Adrenal gland (tissue), 19 donors: ENCODE measurements at places on chromosomes 2 and 18. TPM values are rescaled to one million over a fixed set of nuclear protein-coding genes. Genes with fewer than 3 reads are reported as not detected.

DNA sequence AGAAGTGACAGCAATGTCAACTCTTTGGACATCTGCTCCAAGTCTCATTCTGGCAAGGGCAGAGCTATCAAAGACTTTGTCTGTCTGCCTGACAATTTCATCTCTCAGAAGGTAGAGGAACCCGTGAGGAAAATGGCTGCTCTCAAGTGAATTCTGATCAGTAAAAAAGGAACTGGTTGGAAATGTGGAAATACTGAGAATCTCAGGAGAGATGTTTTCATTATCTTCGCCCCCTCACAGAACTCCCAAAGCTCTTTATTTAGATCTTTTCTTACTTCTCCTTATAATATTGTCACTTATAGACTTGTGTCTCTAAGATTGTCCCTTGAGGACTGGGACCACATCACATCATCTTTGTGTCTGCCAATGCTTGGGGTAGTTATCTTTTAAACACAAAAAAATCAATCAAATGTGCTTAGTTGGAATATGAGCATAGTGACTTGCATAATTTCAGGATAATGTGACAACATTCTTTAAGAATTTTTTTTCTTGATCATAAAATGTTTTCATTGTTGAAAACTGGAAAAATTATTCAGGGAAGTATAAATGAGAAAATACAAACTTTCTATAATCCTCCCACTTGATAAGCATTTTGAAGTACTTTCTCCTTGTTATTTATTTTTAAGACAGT is 68.2 kb upstream of the ITGB6 start:
- peak overlapping the region; percentile 50 for H3K27ac ChIP-seq
- peaks cover 4% of the 10 kb centered on the region for H3K36me3 ChIP-seq
- H3K27me3 ChIP-seq = no peaks in the 10 kb centered on the region

DNA sequence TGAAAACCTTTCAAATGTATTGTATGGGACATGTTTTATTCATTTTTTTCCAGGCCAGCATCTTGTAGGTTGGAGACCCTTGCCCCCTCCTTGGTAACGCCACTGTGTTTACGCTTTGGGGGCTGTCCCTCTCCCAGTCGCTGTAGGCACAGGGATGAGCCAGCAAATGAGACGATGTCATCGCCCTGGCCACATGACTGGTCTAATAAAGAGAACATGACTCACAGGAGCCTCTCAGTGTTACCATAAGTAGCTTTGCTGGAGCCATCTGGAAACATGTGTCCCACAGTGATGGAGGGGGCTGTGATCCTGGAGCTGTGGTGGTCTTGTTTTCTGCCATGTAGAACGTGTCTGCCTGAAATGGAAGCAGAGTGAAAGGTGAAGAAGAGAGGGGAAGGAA is 78.9 kb downstream of the CD8B2 start:
- no peaks in the 10 kb centered on the region for H3K27me3 ChIP-seq
- H3K4me3 ChIP-seq = no peak overlapping the region
- no peaks in the 10 kb centered on the region for H3K36me3 ChIP-seq
- H3K4me1 ChIP-seq = no peaks in the 10 kb centered on the region
- H3K27ac ChIP-seq = no peak overlapping the region

DNA sequence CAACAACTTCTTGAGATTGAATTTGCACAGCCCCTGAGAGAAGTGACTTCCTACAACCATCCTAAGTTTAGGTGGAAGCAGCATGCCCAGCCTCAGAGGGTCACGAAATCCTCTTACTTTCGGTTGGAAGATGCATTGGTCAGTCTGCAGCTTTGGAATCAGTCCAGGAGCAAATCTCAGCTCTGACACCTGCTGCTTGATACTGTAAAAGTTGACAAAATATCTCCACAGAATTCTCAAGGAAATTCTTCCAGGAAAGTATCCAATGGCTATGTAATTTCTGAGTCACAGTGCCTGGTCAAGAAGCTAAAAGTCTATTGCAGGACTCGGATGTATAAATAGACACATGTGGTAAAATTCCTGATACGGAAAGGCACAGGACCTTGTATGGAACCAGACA is 414.5 kb upstream of the GYPC start:
- no peaks in the 10 kb centered on the region for H3K36me3 ChIP-seq
- H3K4me3 ChIP-seq = no peak overlapping the region
- H3K27ac ChIP-seq = no peak overlapping the region

The POTEI gene
- total RNA-seq = not detected

DNA sequence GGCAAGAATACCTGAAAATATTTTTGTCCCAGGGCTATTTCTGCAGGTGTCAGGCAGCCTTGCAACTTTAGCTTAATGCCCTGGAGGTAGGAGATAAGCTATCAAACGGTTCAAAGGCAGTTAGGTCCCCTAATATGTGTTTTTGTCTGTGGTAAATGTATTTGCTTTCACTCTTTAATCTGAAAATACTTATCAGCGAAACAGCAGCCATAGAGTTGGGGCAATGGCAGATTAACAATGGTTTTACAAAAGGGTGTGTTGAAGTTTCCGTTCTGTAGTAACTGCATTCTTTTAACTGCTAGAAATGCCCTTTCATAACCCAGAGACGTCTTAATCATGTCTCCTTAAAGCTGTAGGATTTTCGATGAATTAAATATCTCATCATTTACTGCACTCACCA is 265.0 kb upstream of the TRIB2 start:
- H3K4me3 ChIP-seq = no peak overlapping the region
- no peak for DNase-seq
- H3K27me3 ChIP-seq = no peaks in the 10 kb centered on the region
- no peak overlapping the region for H3K27ac ChIP-seq
- no peaks in the 10 kb centered on the region for H3K36me3 ChIP-seq

The TRAPPC12 gene
- 92.1 TPM for total RNA-seq

GRCh38 chr18:2672410-2672809 is 16.9 kb downstream of the SMCHD1 start:
- H3K27ac ChIP-seq = no peak overlapping the region
- H3K4me1 ChIP-seq = no peaks in the 10 kb centered on the region
- H3K36me3 ChIP-seq = no peaks in the 10 kb centered on the region
- DNase-seq = no peak
- H3K4me3 ChIP-seq = no peak overlapping the region

- H3K36me3 ChIP-seq = no peaks in the 10 kb centered on the region
- no peaks in the 10 kb centered on the region for H3K27me3 ChIP-seq
- DNase-seq = no peak
- H3K4me1 ChIP-seq = peaks cover 12% of the 10 kb centered on the region
- no peak overlapping the region for H3K27ac ChIP-seq
Observed at GRCh38 chr2:42754021-42754775, 9.7 kb downstream of the OXER1 start.

DNA sequence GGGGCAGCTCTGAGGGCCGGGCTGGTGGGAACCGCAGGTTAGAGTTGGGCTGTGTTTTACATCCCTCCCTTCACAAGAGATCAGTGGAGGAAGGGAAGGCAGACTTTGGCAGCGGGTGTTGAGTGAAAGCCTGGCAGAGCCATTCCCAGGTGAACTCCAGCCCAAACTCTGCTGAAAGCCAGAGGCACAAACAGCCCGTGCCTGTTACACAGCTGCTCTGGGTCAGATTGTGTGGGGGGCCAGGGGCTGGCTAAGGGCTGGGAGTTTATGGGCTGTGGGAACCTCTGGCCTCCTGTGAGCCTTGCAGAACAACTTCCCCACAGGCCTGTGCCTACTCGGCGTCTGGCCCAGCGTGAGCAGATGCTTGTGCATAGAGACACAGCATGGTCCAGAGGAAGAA is 286.8 kb downstream of the CLIP4 start:
- no peaks in the 10 kb centered on the region for H3K27me3 ChIP-seq
- no peak overlapping the region for H3K4me3 ChIP-seq
- no peak for DNase-seq
- no peaks in the 10 kb centered on the region for H3K36me3 ChIP-seq
- no peaks in the 10 kb centered on the region for H3K4me1 ChIP-seq

GRCh38 chr2:171407030-171407675 is 26.6 kb downstream of the METTL8 start:
- H3K4me1 ChIP-seq = peaks cover 5% of the 10 kb centered on the region
- no peak for DNase-seq
- no peak overlapping the region for H3K4me3 ChIP-seq
- no peaks in the 10 kb centered on the region for H3K27me3 ChIP-seq

GRCh38 chr2:77018219-77018618 is 504.0 kb downstream of the LRRTM4 start:
- no peak for DNase-seq
- H3K36me3 ChIP-seq = no peaks in the 10 kb centered on the region
- H3K4me1 ChIP-seq = no peaks in the 10 kb centered on the region
- no peak overlapping the region for H3K27ac ChIP-seq
- H3K4me3 ChIP-seq = no peak overlapping the region
- no peaks in the 10 kb centered on the region for H3K27me3 ChIP-seq

- H3K27ac ChIP-seq = no peak overlapping the region
- peaks cover 59% of the 10 kb centered on the region for H3K4me1 ChIP-seq
- no peaks in the 10 kb centered on the region for H3K36me3 ChIP-seq
- DNase-seq = no peak
- no peaks in the 10 kb centered on the region for H3K27me3 ChIP-seq
Observed at GRCh38 chr2:20582600-20583221, 68.2 kb downstream of the HS1BP3 start.

DNA sequence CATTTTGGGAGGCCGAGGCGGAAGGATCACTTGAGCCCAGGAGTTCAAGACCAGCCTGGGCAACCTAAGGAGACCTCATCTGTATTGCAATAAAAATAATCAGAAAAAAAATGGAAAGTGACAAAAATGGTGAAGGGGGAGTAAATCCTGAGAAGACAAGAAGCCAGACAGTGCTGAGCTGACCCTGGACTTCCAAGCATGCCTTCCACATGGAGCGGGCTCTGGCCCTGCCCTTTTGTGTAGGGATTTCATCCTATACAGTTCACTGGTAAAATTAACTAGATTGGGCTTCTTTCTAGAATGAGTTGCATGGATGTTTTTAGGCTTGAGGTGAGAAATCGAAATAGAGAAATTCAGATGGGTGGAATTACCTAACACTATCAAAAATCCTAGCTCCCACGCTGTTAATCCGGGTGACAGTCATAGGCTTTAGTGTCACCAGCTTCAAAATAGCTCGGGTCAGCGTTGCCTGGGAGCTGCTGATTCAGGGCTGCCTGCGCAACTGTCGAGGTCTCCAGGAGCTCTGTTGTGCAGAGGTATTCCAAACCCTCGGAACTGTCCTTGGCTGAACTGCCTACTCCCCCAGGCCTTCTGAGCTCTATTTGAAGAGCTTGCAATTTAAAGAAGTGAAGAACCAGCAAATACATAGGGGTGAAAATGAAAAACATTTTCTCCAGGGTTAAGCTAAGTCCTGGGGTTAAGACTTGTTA is 21.5 kb upstream of the ZNF532 start:
- no peak overlapping the region for H3K27ac ChIP-seq
- H3K4me3 ChIP-seq = no peak overlapping the region
- no peaks in the 10 kb centered on the region for H3K36me3 ChIP-seq
- peaks cover 3% of the 10 kb centered on the region for H3K27me3 ChIP-seq

DNA sequence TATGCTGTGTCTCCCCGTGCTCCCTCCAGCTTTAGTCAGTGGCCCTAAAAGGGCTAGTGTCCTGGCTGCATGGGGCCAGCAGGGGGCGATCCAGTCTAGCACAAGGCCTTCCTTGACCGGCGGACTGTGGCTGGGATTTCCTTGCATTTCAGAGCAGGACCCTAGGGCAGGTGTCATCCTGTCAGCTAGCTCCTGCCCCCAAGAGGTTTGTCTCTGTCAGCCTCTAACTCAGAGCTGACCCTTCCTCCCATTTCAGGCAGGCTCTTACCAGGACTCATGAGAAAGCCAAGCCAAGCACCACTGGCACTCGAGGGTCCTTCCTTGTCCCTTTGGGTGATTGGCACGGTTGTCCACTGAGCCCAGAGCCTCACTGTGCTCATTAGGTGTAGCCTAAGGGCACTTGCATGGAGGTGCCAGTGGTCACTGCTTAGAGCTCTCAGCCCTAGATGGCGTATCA is 140.3 kb downstream of the RPIA start:
- no peaks in the 10 kb centered on the region for H3K4me1 ChIP-seq
- H3K27ac ChIP-seq = no peak overlapping the region

The PFN4 gene
- total RNA-seq = 0.46 TPM

The RNF125 gene
- 1.4 TPM for total RNA-seq

GRCh38 chr18:46920067-46920466 is 2.7 kb downstream of the KATNAL2 start:
- no peak overlapping the region for H3K4me3 ChIP-seq
- no peaks in the 10 kb centered on the region for H3K27me3 ChIP-seq
- no peak for DNase-seq
- H3K36me3 ChIP-seq = no peaks in the 10 kb centered on the region

The RTP5 gene
- total RNA-seq = not detected

DNA sequence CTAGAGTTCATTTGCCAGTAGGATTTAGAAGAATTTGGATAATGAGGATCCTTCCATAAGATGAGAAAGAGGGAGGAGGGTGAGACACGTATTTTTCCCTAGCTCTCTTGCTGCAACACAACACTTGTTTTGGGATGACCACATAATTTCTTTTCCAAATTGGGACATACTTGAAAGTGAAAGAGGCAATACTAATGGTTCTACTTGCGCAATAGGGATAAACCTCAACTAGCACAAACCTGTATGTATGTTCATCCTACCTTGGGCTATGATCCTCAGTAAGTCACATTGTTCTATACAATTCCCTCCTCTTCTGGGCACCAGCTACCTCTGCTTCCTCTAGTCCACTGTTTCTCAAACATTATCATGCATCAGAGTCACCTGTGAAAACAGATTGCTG is 1208.8 kb upstream of the LRRTM1 start:
- no peak for DNase-seq
- no peak overlapping the region for H3K27ac ChIP-seq
- no peak overlapping the region for H3K4me3 ChIP-seq

The MAP3K19 gene
- total RNA-seq = not detected

- no peaks in the 10 kb centered on the region for H3K36me3 ChIP-seq
- peak overlapping the region; percentile 39 for H3K4me3 ChIP-seq
- no peaks in the 10 kb centered on the region for H3K27me3 ChIP-seq
Observed at GRCh38 chr2:64730551-64731262, 77.0 kb upstream of the SERTAD2 start.

GRCh38 chr18:55547705-55548056 is 40.3 kb downstream of the TCF4 start:
- no peak for DNase-seq
- H3K27me3 ChIP-seq = no peaks in the 10 kb centered on the region
- no peaks in the 10 kb centered on the region for H3K36me3 ChIP-seq
- H3K27ac ChIP-seq = no peak overlapping the region
- H3K4me1 ChIP-seq = peaks cover 8% of the 10 kb centered on the region

The SIX2 gene
- 0.06 TPM for total RNA-seq

GRCh38 chr18:75109319-75109691 is 99.6 kb downstream of the PTGR3 start:
- no peak overlapping the region for H3K27ac ChIP-seq
- no peak overlapping the region for H3K4me3 ChIP-seq
- H3K36me3 ChIP-seq = no peaks in the 10 kb centered on the region
- DNase-seq = no peak
- H3K27me3 ChIP-seq = no peaks in the 10 kb centered on the region

GRCh38 chr18:36655930-36656329 is 172.9 kb downstream of the TPGS2 start:
- no peaks in the 10 kb centered on the region for H3K36me3 ChIP-seq
- H3K27ac ChIP-seq = no peak overlapping the region
- DNase-seq = no peak
- no peaks in the 10 kb centered on the region for H3K27me3 ChIP-seq

DNA sequence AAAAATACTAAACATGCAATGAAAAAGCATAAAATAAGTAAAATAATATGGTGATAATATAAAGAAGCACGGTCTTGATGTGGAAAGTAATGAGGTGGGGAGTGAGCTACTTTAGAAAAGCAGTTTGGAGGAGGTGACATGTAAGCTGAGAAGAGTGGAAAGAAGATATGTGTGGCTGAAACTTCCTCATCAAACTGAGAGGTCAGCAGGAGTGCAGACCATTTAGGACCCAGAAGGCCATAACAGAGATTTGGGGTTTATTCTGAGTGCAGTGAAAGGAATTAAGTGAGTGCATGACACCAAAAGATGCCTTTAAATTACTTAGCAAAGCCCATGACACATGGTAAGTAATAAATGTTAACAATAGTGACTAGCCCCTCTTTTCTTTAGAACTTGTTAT is 24.4 kb upstream of the TMEM182 start:
- H3K4me3 ChIP-seq = peak overlapping the region; percentile 90
- no peak overlapping the region for H3K27ac ChIP-seq
- no peaks in the 10 kb centered on the region for H3K36me3 ChIP-seq
- no peaks in the 10 kb centered on the region for H3K27me3 ChIP-seq

The GCG gene
- not detected for total RNA-seq
